T-helper 22 cell (primary cell): ENCODE measurements at places on chromosomes 1 and 21.

DNA sequence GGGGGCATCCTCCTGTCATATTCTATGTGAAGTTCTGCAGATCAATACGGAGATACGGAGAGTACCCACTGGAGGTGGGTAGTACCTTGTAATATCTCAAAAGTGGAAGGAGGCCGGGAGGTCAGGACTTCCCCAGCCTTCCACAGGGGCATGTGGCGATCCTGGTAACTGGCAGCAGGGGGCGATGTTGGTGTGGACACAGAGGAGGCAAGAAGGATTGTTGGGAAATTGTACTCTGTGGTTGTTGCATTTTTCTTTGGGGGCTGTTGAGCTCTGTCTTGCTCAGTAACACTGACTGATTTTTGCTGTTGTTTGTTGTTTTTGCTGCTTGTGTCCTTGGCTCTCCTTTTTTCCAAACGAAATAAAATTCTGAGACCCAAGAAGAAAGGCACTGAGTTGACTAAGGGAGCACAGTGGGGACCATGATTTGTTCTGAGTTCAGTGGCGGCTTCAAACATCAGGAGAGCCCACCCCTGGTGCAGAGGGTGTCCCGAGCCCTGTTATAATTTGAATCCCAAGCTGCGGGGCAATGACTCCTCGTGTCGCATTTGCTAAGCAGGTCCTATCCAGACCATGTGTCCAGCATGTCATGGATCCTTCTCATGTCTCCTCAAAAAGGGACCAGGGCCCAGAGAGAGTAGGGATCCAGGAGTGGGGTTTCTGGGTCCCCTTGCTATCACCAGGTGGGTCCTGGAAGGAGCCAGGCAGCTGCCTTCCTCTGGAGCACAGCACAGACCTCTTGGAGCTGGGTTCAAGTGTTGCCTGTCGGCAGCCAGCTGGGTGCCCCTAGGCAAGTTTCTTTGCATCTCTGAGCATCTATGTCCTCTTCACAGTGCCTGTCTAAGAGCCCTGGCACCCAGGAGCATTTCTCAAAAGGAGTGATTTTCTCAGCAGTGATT, 22.8 kb downstream of the LHX4 start:
- DNase-seq: peak; percentile 29

DNA sequence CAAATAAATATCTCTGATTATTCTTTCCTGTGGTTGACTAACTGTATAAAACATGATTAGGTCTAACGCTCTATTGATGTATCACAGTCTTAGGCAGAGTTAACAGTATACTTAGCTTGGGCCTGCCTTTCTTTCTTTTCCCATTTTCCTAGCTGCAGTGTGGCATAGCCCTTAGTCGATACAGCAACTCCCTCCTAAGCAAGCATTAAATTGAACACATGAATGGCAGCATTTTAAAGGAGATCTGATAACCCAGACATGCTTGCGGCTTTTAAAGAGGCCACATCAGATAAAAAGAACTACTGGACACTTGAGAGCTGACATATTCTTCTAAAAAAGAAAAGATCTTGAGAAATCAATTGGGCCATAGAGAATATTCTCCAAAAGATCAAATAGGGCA, 312.0 kb upstream of the TMPRSS15 start:
- DNase-seq: no peak

DNA sequence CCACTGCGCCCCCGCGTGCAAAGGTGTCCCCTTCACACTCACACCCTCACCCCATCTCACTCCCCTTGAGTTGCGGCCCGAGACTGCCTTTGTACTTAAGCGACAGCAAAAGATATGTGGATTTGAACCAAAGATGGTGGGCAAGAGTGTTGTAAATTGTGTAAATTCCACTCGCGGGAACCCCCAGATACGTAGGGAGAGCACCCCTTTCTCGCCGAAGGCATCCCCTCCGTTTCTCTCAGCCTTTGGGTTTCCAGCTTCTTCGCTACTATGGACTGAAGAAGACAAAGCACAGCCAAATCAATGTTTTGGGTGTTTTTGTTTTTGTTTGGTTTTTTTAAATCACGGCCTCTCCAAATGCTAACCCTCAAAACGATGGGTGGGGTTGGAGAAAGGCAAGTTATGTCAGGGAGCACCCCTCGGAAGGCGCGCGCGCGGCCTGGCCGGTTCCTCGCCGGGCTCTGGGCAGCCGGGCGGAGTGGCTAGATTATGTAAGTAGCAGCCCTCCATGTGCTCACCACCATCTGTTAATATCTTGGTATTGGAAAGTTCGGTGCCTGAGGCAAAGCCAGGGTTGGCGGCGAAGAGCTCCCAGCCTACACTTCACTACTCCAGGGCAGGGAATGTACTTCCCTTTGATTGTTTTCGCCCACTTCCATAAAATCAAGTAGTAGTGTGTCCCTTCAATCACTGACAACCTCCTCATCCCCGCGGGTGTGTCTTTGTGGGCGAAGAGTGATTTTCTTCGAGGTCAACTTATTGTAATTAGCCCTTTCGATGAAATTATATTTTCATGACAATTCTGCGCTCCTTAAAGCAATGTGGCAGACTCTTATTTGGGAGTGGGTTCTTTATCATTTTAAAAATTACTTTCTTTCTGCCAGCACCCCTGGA, 4.0 kb upstream of the PROX1 start:
- DNase-seq: no peak

GRCh38 chr1:30054126-30054525, 669.3 kb downstream of the MATN1 start:
- DNase-seq: no peak

DNA sequence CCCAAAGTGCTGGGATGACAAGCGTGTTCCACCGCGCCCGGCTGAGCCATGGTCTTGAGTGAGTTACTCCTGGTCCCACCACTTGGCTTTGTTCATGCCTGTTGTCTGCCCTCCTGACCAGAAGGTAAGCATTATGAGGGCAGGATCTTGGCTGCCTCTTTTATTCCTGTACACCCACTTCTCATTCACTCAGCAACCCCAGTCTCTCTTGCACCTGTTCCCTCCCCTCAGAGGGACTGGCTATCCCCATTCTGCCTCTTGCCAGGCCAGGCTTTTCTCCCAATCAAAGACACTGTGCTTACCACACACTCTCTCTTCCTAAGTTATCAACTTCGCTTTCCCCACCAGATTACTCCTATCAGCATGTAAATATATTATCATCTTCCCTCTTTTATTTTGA, 26.4 kb downstream of the SPATA21 start:
- DNase-seq: no peak

GRCh38 chr1:54379555-54380289, 26.5 kb downstream of the SSBP3 start:
- DNase-seq: no peak

DNA sequence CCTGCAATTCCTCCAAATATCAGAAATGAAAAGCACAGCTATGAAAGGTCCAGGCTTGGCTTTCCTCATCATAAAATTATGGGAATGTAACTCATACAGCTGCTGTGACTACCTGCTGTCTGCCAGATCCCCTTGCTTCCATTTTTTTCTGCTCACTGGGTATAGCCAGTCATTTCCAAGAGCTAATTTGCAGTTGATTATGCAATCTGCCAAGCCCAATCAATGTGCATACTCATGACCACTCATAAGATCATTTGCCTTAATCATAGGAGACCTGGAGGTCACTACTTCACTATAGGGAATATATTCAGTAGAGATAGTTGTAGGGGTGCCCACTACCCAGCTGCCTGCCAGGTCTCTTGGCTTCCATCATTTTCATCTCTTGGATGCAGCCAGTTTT, 417.7 kb upstream of the ZRANB2 start:
- no peak for DNase-seq

GRCh38 chr1:39102537-39103327, 76.6 kb downstream of the NDUFS5 start:
- DNase-seq: no peak
